ENCODE measurements at places on chromosomes 5 and 9.

GRCh38 chr5:38228914-38229313 is 29.4 kb upstream of the EGFLAM start:
- no peak for DNase-seq

DNA sequence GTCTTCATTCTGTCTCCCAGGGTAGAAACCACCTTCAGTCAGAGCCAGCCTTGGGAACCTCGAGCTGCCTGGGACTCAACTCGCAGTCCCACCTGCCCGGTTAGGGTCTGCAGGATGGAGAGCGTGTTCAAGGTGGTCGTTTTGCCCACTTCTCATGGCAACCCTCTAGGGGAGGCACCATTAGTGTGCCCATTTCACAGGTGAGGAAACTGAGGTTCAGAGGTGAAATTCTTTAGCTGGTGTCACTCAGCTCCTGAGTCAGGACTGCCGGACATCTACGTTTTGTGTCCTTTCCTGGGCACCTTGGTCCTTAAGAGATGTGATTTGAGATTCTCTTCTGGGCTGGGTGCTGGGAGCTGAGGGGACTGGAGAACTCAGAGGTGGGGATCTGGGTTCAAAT is 30.0 kb downstream of the DAB2IP start:
- DNase-seq, result no peak

GRCh38 chr9:93111371-93112115 is 15.5 kb downstream of the CARD19 start:
- DNase-seq, result no peak

DNA sequence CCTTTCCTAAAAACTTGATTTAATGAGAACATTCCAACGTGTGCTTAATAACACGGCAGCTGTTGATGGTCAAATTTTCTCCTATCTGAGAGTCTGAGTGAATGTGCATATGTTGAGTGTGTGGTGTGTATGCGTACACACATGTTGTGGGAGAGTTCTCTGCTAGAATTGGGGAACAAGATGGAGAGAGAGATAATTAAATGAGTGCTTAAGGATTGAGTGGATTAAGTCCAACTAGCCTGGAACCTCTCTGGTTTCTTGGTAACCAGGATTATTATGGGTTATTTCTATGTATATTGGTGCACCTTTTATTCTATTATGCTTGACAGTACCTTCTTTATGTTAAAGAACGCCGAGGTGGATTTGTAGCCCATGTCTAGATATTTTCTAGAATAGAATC is 36.4 kb upstream of the TNFAIP8 start:
- DNase-seq, result no peak

DNA sequence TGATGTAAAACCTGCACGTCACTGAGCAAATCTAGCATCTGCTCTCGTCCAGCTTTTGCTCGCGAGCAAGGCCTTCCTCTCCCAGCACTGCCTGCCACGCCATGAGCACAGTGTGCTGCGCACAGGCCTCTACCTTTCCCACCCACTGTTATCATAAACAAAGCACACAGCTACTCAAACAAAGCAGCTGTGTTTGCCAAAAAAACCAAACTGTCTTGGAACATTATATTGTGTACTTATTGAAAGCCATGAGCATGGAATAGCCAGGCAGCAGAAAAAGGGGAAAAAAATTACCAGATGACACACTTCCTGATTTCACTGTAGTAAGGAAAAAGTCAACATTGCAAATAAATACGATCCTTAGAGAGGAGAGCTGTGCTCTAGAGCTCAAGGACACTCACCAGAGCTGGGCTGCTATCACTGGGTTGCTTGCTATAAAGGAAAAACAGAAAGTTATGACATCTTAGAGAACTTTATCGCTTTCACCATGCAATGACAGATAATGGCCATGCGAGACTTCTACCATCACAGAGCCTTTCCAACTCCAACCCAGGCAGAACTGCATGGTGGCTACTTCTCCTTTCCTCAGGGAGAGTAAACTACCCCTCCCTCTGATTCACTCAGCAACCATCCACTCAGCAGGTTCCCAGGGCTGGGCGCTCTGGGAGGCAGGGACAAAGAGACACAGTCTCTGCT is 69.6 kb downstream of the EPB41L4B start:
- DNase-seq, result no peak

DNA sequence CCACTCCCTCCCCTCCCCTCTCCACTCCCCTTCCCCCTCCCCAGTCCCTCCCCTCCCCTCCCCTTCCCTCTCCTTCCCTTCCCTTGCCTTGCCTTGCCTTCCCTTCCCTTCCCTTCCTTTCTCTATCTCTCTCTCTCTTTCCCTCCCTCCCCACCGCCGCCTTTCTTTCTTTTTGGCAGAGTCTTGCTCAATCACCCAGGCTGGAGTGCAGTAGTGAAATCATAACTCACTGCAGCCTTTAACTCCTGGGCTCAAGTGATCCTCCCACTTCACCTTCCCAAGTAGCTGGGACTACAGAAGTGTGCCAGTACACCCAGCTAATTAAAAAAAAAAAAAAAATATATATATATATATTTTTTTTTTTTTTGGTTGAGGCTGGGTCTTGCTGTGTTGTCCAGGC is 45.5 kb downstream of the IL31RA start:
- DNase-seq, result no peak

DNA sequence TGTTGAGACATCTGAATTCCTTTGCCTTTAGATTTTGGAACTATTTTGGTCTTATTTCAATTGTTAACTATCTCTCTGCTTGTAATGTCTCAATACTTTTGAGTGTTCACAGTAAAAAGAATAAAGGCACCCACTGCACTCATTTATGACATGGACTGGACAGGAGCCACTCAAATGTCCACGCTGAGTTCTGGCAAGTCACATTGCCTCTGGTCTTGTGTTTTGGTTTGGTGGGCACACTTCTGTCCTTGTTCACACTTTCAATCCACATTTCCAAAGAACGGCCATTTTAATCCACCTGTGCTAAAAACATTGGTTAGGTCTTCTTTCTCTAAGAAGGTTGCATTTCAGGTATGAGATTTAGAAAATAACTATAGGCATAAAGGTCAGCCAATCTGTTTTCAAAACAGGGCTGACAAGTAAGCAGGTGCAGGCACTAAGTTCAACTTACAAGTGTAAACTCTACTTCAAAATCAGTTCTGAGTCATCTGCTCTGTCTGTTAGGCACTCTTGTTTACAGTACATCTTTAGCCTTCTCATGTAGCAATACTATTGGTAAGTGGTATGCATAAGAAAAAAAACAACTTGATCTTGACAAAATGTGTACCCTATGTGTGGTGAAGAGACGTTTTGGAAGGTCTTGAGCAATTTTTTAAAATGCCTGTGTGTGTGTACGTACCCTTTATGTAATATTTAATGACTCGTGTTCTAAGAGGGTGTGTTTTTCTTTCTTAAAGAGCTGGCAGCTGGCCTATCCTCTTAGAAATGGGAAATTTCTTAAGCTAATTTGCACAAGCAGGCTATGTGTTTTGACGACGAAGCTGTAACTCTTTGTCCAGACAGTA is 31.5 kb upstream of the ZFAND5 start:
- DNase-seq, result no peak

- no peak for DNase-seq
These were observed 66.6 kb upstream of the GDNF start for GRCh38 chr5:37906416-37906815.

DNA sequence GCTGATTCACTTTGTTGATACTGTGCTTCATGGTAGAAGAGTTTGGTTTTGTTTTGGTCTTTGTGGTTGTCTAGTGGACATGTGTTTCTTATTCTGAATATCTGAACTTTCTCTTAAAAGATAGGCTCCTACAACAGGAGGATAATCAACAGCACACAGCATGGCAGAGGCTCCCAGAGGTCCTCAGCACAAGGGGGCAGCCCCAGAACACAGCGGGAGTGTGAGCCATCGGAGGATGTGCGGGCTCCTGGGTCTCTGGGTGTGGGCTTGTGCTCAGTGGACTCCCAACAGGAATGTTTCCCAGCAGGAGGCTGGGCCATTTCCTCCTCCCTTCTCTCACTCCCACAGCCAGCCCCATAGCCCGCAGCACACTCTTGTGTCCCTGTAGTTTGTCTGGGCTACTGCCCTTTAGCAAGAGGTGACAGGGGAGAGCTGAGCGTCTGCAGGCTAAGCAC is 164.3 kb upstream of the OTULINL start:
- DNase-seq, result no peak
